ENCODE measurements at places on chromosomes 4 and X.

GRCh38 chr4:90099812-90100211 lies 27.4 kb upstream of the CCSER1 start:
- no peak for DNase-seq

- no peak for DNase-seq
Measured at GRCh38 chr4:125243789-125244397, 70.9 kb upstream of the FAT4 start.

DNA sequence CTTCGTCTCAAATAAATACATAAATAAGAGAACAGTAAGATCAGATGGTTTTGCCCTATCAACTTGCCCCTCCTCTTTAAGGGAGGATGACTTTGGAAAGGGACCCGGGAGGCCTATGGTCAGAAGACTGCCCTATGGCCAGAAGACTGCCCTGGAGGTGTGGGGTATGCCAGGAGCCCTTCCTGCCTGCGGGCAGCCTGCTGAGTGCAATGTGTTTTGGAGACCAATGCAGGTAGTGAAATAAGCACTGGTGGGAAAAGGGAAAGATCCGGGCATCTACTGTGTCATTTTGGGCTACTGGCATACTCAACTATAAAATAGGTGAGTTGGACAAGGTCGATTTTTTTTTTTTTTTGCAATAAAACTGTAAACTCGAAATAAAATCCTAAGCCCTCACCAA lies 129.8 kb upstream of the SLC34A2 start:
- DNase-seq = no peak

- no peak for DNase-seq
Measured at GRCh38 chr4:6752486-6752829, 30.1 kb upstream of the KIAA0232 start.

DNA sequence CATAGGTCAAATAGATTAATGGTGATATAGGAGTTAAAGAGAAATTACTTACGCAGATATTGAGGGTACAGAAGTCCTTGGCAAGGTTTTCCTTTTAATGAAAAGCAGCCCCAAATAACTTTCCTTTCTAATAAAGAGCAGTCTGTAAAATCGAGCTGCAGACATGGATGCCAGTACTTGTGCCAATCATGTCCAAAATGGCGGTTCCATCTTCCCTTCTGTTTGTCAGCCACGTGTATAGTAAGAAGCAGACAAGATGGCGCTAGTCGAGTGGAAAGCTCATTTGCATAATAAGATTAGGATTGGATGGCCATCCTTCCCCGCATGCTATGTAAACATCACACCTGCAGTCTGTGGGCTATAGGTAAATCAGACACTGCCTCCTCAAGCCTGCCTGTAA lies 68.5 kb downstream of the FGFBP1 start:
- no peak for DNase-seq

DNA sequence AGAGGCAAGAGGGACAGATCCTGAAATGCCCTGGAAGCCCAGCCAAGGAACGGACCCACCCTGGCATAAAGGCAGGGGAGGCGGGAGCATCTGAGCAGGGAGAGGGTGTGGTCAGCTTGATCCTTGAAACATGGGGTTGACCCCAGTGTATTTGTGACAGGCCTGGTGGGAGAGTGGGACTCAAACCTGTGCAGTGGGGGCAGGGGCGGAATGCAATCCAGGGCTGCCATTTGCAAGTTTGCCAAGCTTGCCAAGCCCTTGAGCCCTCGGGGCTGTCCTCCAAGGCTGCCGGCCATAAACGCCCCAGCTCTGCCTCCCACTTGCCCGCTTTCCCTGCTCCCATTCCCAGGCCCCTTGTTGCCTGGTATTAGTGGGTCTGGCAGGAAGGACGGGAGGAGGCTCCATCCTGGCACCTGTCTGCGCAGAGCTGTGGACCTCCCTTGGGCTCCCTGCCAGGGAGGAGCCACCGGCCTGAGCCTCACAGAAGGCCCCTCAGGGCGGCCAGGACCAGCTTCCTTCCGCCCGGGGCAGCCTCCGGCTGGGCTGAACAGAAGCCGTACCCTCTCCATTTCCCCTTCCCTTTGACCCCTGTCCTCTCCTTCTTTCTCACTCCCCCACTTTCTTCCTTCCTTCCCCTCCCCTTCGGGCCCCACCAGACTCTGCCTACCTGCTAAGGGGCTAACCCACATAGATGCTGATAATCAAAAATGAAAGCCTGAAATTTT lies 661 bp downstream of the S100P start:
- DNase-seq = no peak

- peak; percentile 62 for DNase-seq
Measured at GRCh38 chrX:13487731-13488505, 81.5 kb upstream of the EGFL6 start.

GRCh38 chrX:109936598-109936997 lies 66.3 kb upstream of the TMEM164 start:
- no peak for DNase-seq

- no peak for DNase-seq
Measured at GRCh38 chrX:152444338-152444737, 6.8 kb downstream of the GABRA3 start.

DNA sequence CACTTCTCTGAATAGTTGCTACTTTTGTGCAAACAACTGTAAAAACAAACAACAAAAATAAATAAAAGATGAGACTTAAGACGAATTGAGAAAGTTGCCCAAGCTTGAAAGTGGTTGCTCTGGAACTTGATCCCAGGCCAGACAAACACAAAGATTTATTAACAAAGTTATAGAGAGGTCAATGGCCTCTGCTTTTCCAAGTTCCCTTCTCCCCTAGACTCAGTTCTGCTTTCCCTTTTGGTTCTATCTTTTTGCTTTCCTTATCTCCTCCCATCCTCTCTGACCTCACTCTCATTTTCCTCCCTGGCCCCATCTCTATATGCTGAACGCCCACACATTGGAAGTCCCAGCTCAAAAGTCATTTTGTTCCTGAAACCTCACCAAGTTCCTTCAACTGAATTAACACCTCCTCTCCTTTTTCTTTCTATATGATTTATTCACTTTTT lies 82.7 kb downstream of the MXRA5 start:
- no peak for DNase-seq

DNA sequence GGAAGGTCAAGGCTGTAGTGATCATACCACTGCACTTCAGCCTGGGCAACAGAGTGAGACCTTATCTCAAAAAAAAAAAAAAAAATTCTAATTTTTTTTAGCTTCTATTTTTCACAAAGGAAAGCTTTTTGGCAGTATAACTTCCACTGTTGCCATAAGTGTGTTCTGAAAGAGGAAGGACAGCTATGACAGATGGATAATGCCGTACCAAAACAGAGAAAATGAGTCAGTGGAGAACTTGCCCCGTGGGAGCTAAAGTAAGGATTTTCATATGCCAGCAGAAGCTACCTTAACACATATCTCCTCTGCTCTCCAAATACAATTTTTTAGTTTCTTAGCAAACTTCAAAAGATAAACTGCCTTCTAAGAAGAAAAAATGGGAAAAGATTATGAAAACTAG lies 43.7 kb downstream of the RPS3A start:
- DNase-seq = no peak

- DNase-seq = no peak
Measured at GRCh38 chr4:182427554-182427953, 184.4 kb downstream of the TENM3 start.

DNA sequence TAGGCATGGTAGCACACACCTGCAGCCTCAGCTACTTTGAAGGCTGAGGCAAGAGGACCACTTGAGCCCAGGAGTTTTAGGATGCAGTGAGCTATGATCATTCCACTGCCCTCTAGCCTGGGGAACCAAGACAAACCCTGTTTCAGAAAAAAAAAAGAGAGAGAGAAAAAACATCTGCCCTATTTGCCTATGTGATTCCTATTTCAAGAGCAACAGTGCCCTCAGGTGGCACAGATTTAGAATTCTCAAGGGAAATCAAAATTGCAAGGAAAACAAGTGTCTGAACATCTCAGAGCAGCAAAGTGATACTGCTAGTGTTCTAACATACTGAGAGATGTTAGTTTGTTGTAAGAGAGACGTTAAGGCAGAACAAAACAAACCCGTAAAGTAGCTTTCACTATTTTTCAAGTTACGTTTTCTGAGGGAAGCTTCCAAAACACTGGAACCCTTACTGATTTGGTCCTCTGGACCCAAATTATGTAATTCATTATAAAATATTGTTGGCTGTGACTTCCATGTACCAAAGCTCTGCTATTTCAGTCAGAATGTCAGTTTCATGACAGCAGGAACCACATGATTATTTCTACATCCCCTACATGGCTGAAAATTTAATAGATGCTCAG lies 7.9 kb downstream of the BDH2 start:
- DNase-seq = peak; percentile 48

DNA sequence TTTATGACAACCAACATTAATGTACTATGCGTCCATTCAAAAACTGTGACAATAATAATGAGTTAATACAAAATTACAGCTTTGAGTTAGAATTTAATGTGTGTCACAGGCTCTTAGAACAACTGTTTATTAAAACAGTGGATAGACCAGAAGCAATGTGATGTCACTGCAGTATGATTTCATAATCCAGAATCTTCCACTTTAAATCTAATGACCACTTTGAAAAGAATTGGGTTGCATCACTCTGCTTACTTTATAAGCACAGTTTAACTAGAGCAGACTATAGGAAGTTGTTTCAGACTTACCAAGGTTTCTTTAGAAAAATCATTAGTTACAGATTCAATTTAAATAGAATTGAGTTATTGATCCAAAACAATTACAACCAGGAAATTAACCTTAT lies 758.5 kb downstream of the KCTD8 start:
- no peak for DNase-seq

- DNase-seq = peak; percentile 65
Measured at GRCh38 chrX:24479924-24480323, 14.8 kb downstream of the PDK3 start.

DNA sequence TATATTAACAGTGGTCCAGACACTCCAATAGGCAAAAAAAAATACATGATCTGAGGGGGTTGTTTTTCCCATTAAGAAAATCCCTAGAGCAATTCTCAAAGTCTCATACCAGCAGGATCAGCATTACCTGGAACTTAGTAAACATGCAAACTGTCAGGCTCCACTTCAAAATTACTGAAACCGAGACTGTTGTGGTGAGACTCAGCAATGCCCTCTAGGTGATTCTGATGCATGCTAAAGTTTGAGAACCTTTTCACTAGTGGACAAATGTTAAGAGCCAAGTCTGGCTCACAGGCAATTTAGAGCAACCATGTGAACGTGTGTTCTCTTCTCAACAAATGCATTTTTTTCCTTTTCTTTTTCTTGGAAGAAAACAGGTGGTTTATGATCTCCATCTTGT lies 30.2 kb downstream of the NEK1 start:
- DNase-seq = no peak

DNA sequence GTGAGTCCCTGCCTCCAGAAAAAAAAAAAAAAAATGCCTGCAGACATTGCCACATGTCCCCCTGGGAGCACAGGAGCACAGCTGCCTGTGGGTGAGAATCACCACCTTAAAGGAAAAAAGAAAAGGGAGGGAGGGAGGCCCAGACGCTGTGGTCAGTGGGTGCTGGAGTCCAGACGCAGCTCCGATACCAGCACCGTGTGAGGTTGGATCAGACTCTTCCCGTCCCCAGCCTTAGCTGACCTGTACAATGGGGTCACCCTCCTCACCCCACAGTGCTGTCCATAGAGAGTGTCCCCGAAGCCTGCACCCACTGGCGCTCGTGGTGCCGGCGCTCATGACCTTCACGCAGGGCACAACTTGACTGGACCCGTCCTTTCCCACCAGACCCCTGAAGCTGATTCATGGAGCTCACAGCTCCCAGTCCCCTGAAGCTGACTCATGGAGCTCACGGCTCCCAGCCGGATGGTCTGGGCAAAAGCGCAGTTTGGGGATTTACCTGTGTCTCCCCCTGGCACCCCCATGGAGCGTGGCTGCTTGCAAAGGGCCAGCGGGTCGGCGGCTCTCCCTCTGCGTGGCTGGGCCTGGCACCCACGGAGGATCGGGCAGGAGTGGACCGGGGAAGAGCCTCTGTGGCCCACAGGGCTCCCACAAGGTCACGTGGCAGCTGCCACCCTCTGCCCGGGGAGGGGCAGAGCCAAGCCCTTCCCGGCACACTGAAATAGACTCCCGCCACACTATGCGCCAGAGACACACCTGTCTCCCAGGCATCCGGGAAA lies 31.4 kb downstream of the ABLIM2 start:
- DNase-seq = no peak

DNA sequence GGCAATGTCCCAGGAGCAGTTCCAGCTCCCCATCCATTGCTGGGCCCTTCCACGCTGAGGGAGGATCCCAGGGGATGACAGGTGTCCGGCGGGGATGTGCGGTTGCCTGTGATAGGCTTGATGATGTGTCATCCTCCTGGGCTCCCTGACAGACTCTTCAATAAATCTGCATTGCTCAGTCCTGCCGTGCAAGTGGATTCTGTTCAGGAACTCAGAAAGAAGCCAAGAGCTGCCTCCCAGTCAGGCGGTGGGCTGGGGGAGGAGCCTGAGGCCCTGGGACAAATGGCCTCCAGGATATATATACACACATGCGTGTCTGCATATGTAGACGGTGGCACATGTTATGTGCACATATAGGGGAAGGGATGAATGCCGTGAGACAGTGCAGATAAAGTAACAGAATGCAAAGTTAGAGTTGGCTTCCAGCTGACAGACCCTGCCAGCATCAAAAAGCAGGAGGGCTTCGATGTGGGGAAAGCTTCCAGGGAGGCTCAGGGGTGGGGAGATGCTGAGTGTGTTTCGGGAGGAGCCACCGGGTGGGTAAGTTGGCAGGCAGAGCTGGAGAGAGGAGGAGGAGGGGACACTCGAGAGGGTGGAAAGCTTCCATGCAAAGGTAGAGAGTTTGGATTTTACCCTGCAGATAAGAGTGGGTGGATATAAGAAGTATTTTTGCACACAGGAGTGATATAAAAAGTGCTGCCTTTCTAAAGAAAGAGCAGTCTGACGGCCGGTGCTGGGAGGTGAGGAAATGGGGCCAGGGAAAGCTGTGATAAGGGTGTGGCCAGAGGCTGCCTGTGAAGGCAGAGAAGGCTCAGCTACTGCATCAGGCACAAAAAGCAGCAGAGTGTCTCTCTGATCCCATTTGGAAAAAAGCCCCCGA lies 28.5 kb upstream of the CRMP1 start:
- no peak for DNase-seq

DNA sequence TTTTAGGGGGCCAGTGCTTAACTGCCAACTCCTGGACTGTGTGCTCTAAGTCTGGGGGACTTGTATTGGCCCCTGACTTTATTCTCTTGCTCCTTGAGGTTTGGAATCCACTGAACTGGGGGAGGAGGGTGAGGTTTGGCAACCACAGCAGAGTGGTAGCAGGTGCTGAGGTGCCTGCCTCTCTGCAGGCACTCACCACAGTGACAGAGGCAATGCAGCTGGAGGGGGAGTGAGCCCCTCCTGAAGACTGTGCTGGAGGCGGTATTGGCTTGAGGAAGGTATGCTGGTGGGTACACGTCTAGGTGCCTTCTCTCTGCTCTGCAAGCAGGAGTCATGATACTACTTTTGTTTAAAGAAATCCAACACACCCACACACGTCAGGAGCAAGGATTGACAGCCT lies 24.6 kb downstream of the CFAP299 start:
- no peak for DNase-seq

DNA sequence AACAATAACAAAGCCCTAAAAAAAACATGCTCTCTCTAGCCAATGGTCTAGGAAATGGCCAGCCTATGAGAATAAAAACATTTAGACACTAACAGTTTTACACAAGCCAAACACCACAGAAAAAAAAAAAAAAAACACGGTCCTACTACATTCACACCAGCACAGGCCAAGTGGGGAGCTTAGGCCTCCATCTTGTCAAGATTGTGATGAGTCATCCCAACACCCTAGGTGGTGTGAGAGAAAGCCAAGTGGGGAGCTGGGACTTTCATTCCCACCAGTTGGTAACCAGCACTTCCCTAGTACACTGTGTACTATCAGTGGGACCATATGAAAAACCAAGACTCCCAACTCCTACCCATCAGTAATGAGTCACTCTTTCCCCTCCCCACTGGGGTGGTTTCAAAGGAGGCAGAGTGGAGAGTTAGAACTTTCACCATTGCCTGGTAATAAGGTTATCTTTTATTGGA lies 95.6 kb downstream of the ADAMTS3 start:
- DNase-seq = no peak

All from NCI-H1105 treated with DMSO at 0.1 percent for 48 hours (cell line).